Adipose tissue (tissue), 3 donors: ENCODE measurements at places on chromosomes 1 and 21. TPM values are rescaled to one million over a fixed set of nuclear protein-coding genes. Genes with fewer than 3 reads are reported as not detected.

Gene C1orf210
- polyA plus RNA-seq: 2.8 TPM

Gene PLEKHG5
- 16.8 TPM for polyA plus RNA-seq

Gene CRNN
- not detected for polyA plus RNA-seq

Gene FCRL2
- polyA plus RNA-seq: 0.29 TPM

Gene ELF3
- polyA plus RNA-seq: 2.2 TPM

Gene NCMAP
- polyA plus RNA-seq: 3.2 TPM

Gene ERMAP
- 7.0 TPM for polyA plus RNA-seq

Gene DIPK1A
- 2.7 TPM for polyA plus RNA-seq

Gene ZMPSTE24
- polyA plus RNA-seq: 16.2 TPM

Gene DNASE2B
- 0.07 TPM for polyA plus RNA-seq

Gene TGFB2
- polyA plus RNA-seq: 1.7 TPM

Gene FBLIM1
- 26.1 TPM for polyA plus RNA-seq

Gene NR5A2
- 2.1 TPM for polyA plus RNA-seq

Gene DPT
- polyA plus RNA-seq: 28.7 TPM

Gene DCST1
- not detected for polyA plus RNA-seq

Gene CYP4B1
- polyA plus RNA-seq: 63.3 TPM

Gene FAAH
- 24.6 TPM for polyA plus RNA-seq

Gene CD101
- polyA plus RNA-seq: 1.1 TPM

Gene ALPL
- 2.8 TPM for polyA plus RNA-seq

Gene TMEM200B
- polyA plus RNA-seq: 14.2 TPM

Gene OXCT2
- 0.58 TPM for polyA plus RNA-seq

Gene EDARADD
- polyA plus RNA-seq: 0.42 TPM

Gene LEPR
- 9.0 TPM for polyA plus RNA-seq

Gene DPM3
- 201 TPM for polyA plus RNA-seq

Gene ZBTB8B
- polyA plus RNA-seq: under 0.01 TPM

Gene DCDC2B
- polyA plus RNA-seq: not detected

Gene IGSF9
- 0.56 TPM for polyA plus RNA-seq

Gene PRMT2
- 99.8 TPM for polyA plus RNA-seq

Gene HHAT
- polyA plus RNA-seq: 1.4 TPM

Gene IQCC
- polyA plus RNA-seq: 0.79 TPM

Gene AHDC1
- polyA plus RNA-seq: 9.0 TPM

Gene RAB25
- 58.7 TPM for polyA plus RNA-seq

Gene MCOLN2
- polyA plus RNA-seq: 0.36 TPM

Gene E2F2
- polyA plus RNA-seq: 0.22 TPM

Gene S100B
- polyA plus RNA-seq: 83.2 TPM

Gene CD55
- 96.0 TPM for polyA plus RNA-seq

Gene ERICH3
- polyA plus RNA-seq: 0.11 TPM

Gene GRIK1
- 0.11 TPM for polyA plus RNA-seq

Gene BATF3
- 8.8 TPM for polyA plus RNA-seq

Gene TRIM17
- polyA plus RNA-seq: 0.43 TPM

Gene PRR9
- not detected for polyA plus RNA-seq

Gene ADAMTS1
- polyA plus RNA-seq: 26.7 TPM

Gene FAM177B
- polyA plus RNA-seq: 0.67 TPM

Gene SLC9A1
- polyA plus RNA-seq: 14.5 TPM
